Nasal cavity respiratory epithelium epithelial cell of viscerocranial mucosa (primary cell): ENCODE measurements at places on chromosomes 3 and 15. TPM values are rescaled to one million over a fixed set of nuclear protein-coding genes. Genes with fewer than 3 reads are reported as not detected.

PLSCR4 gene
- total RNA-seq, result under 0.01 and 1.9 TPM in 2 replicates

C2CD4A gene
- total RNA-seq, result 0.34 and 3.0 TPM in 2 replicates

FBXL22 gene
- 0.28 and 0.34 TPM in 2 replicates for total RNA-seq

SH2D7 gene
- total RNA-seq, result not detected in 2 replicates
